Renal cortical epithelial cell (primary cell): ENCODE measurements at places on chromosomes 6 and 20.
A peak's percentile ranks its signal among the peaks of the same experiment; 100 is the strongest.

- no peak for DNase-seq
These were observed 19.1 kb upstream of the PRDM1 start for GRCh38 chr6:106066989-106067388.

DNA sequence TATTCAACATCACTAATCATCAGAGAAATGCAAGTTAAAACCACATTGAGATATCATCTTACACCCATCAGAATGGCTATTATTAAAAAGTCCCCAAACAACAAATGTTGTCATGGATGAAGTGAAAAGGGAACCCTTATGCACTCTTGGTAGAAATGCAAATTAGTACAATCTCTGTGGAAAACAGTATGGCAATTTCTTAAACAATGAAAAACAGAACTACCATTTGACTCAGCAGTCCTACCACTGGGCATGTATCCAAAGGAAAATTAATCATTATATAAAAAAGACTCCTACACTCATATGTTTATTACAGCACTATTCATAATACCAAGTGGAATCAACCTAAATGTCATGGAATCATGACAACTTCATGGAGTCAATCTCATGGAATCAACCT, 611.3 kb upstream of the GJE1 start:
- DNase-seq, result peak; percentile 26

DNA sequence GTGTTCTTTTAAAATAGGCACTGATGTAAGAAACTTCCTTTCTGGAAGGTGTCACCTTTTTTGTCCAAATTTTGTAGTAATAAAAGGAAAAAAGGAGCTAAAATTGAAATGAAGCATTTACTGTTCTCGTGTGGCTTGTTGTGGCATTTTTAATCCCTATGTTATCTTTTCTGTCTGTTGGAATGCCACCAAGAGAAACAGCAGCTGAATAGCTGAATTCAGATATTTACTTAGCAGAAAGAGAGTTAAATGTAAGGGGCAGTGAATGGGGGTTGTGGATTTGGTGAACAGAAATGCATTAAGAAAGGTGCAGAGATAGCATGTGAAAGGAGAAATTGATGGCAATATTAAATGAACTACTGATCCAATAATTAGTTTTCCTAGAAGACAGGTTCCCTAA, 573.6 kb upstream of the EPHA7 start:
- DNase-seq, result no peak

GRCh38 chr6:79089552-79090404, 11.7 kb upstream of the PHIP start:
- no peak for DNase-seq

- DNase-seq, result no peak
These were observed 88.4 kb downstream of the RTN4IP1 start for GRCh38 chr6:106540907-106541306.

DNA sequence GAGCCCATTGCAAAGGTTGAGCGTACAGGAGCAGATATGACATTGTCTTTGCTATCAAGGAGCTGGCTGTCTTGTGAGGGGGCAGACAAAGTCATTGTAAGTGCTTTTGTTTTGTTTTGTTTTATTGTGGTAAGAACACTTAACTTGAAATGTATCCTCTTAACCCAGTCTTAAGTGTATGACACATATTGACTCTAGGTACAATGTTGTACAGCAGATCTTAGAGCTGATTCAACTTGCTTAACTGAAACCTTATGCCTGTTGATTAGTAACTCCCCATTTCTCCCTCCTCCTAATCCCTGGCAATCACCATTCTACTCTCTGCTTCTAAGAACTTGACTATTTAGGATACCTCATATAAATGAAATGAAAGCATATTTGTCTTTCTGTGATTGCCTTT, 429.0 kb downstream of the BMP2 start:
- peak; percentile 95 for DNase-seq

DNA sequence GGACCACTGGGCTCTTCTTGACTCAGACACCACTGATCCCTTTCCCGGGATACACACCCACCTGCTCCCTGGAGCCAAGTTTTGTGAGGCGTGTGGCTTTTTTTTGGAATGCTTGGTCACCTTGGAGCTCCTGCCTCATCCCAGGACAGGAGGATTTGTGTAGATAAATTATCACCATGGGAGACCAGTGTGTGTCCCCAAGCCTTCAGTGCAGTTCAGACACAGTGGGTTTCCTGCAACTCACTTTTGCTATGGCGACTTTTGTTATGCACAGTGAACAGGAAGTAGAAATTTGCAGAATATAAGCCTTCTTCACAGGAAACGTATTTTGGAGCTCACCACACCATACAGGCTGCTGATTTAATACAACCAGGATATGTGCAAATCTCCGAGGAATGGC, 357.4 kb downstream of the PAX1 start:
- DNase-seq, result no peak

- DNase-seq, result peak; percentile 52
These were observed 14.4 kb upstream of the HLA-DQA1 start for GRCh38 chr6:32622545-32623401.

DNA sequence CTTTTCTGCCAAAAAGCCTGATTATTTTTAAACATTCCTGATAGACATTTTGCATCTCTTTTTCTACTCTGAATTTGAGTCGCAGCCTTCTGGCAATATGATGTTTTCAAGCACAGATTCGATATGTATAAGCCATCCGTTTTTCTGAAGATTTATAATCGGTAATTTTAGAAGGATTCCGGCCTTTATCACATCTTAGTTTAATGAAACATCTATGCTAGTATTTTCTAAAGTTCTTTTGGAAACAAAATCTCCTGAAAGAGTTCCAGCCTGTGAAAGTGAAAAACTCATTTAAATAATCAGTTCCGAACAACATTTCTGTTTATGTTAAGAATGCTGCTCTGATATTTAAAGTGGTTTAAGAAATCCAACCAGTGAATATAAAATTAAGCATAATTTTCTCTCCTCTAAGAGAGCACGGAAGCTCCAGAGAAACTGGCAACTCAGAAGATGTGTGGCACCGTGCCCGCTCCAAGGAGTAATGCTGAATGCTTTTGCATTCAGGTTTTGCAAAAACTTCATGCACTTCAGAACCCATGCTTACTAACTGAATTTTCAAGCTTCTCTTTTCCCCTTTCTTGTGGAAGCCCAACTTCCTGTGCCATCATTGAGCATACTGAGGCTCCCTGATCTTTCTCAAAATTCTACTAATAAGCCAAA, 20.7 kb downstream of the NDUFAF4 start:
- no peak for DNase-seq

GRCh38 chr6:165701005-165701404, 38.0 kb upstream of the PDE10A start:
- DNase-seq, result no peak

DNA sequence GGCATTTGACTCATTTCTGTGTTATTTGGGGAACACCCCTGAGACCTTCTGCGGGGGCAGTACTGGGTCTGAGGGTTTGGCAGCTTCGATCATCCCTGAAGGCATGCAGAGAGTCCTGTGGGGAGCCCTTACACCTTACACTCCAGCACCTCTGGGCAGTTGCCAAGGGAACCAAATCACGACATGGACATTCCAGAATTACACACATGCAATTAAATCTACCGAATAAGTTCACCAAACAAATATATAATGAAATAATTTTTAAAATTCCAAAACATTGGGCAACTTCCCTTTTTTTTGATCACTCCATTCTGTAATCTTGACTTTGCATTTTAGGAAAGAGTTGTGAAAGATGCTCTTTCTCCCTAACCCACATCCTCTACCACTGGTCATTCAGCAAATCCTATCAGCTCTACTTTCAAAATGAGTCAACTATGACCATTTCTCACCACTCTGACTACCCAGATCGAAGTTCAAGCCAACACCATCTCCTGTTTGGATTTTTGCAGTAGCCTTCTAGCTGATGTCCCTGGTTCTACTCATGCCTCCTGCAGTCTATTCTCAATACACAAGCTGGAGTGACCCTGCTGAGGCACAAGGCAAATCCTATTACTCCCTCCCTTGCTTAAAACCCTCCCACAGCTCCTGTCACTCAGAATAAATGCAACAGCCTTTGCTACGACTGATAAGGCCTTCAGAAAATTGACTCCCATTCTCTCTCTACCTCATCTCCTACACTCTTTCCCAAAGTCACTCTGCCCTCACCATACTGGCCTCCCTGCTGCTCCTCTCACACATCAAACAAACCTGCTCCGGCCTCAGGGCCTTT, 533.3 kb downstream of the HACE1 start:
- peak; percentile 61 for DNase-seq

GRCh38 chr6:82030301-82030700, 217.2 kb downstream of the IBTK start:
- DNase-seq, result no peak

DNA sequence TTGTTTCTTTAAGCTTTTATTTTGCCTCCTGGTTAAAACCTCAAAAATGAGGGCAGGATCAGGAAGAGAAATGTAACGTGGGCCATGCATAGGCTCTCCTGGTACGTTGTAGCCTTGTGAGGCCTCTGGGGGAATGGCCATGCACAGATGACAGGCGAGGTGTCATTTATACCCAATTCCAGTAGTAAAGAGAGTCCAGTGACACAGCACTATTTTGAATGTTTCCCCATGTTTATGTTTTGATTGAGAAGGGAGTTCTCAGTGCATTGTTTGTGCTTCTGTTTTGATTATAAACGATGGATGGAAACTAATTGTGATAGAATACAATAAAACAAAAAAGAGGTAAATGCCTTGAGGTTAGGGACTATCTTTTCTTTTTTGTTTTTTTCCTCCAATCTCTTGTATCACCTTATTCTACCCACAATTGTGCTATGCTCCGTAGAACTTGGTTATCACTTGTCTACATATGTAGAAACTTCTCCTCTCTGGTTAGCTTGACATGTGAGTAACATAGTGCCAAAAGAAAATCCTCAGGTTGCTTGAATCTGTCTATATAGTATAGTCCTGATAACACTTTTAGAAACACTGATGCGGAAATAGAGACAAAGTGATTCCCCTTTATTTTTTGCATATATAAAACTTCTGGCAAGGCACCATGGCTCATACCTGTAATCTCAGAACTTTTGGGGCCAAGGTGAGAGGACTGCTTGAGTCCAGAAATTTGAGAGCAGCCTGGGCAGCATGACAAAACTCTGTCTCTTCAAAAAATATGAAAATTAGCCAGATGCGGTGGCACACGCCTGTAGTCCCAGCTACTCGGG, 6.9 kb upstream of the SMIM28 start:
- DNase-seq, result no peak

- DNase-seq, result peak; percentile 35
These were observed at the start of gene OVOL2 for GRCh38 chr20:18057101-18057993. TSS of gene OVOL2 (minus strand) at chr20:18057916. CDS start at chr20:18057634, 282 bp downstream.

GRCh38 chr6:20876036-20876435, 341.8 kb downstream of the CDKAL1 start:
- peak; percentile 62 for DNase-seq

- no peak for DNase-seq
These were observed 8.7 kb downstream of the SNX21 start for GRCh38 chr20:45842169-45842812.

DNA sequence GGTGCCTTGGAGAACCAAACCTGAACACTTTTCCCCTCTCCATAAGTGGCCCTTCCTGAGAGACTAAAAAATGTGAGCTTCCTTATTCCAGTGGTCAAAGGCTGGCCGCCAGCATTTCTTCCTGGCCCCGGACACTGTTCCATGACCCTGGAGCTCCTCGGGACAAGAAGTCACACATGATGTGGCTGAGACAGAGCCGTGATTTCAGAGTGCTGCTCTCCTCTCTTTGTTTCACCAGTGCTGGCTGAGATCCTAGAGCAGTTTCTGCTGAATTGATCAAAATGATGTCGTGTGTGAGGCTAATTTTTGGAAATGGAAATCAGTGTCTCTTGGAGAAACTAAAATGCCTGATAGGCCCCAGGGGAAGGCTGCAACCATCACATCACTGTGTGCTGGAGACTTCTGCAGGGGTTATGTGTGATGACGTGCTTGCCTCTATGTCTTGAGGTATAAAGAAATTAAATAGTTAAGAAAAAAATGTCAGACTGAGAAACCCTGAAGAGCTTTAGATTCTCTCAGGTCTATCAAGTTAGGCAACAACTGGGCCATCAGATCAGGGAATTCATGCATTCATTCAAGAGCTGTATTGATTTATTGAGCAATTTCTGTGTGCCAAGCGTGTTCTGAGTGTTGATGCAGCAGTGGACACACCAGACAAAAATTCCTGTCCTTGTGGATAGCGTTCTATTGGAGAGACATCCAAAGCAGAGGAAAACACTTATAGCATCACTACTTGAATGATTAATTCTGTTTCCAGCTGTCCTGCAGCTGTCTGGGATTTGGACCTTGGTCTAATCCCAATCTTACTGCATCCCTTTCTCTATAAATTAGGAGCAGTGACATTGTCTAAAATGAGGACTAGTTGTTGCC, 72.7 kb upstream of the CCN6 start:
- DNase-seq, result no peak

- no peak for DNase-seq
These were observed 9.6 kb upstream of the CHD6 start for GRCh38 chr20:41627611-41628244.

DNA sequence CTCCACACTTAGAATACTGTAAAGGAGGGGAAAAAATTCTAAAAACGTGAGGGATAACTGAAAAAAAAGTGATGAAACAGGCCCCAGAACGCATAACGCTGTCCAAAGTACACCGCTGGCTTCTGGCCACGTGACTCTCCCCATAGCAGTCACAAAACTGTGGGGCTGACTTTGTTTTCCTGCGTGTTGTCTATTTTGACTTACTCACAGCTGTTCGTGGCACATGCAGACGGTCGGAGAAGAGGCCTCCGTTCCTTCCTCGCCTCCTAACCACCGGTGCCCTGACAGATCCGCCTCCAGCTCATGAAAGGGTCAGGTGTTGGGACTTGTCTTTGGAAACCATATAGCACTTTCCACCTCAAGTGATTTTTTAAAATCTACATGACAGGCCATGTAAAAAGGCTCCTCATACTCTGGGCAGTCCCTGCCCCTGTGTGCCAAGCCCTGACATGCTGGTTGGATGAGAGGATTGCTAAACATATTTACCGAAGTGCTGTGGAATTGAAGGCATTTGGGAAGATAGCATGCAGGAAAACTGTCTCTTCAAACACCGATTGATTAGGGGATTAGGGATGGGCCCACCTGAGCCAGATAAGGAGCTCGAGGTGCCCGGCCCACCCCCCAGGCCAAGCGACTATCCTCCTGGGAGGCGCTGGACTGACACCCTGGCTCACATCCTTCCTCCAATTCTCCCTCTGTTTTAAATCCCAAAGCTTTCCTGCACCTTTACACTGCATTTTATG, 54.8 kb downstream of the DACT2 start:
- no peak for DNase-seq

DNA sequence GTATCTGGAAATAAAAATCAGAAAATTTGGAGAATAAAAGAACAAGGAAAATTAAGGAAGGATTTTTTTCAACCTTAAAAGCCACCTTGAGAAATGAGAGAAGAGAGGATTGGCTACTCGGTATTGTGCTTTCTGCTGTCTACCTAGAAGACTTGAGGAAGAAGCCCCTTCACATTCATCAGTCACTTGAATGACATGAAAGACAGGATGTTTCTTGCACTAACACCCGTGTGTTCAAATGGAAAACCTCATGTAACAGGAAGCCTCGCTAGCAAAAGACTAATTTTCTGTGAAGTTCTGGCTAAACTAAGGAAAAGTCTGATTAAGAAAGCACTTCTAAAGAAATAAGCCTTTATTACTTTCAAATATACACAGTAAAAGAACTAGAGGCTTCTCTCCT, 69.9 kb downstream of the OLIG3 start:
- DNase-seq, result no peak

GRCh38 chr6:118800394-118801071, 93.4 kb upstream of the ASF1A start:
- peak; percentile 79 for DNase-seq

- no peak for DNase-seq
These were observed 10.6 kb downstream of the RNF182 start for GRCh38 chr6:13935190-13935880.
